ENCODE measurements at places on chromosomes 1 and 21.

DNA sequence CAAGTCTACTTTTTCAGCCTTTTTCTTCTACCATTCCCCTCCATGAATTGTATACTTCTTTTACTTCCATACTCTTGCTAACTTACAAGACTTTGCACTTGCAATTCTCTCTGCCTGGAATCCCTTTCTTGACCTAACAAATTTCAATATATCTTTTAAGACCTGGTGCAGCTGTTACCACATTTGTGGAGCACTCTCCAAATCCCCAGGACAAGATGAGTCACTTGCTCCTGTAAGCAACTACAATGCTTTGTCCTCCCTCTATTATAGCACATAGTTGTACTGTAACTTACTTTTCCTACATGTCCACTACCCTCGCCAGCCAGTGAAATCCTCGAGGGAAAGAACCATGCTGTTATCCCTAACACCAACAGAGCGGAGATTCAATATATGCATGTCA, 43.1 kb downstream of the WARS2 start:
- DNase-seq = no peak

- no peak for DNase-seq
Measured at GRCh38 chr1:101485712-101486111, 248.9 kb downstream of the S1PR1 start.

DNA sequence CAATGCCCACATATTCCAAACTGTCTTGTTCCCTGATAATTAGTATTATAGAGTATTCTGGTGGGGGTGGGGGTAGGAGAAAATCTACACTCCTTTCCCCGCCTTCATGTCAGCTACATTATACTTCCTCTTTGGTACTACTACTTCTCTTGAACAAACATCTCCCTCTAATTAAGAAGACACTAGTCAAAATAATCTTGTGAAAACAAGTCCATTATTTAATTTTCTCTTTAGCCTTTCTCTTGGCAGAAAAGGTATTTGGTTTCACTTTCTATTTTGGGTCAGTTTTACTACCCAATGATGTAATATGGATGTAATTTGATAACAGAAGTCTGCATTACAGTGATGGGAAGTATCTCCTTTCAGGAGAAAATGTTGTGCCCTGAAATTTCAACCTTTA, 22.5 kb downstream of the NTMT2 start:
- DNase-seq = no peak

GRCh38 chr1:31749785-31750735, 14.1 kb downstream of the ADGRB2 start:
- DNase-seq = no peak

DNA sequence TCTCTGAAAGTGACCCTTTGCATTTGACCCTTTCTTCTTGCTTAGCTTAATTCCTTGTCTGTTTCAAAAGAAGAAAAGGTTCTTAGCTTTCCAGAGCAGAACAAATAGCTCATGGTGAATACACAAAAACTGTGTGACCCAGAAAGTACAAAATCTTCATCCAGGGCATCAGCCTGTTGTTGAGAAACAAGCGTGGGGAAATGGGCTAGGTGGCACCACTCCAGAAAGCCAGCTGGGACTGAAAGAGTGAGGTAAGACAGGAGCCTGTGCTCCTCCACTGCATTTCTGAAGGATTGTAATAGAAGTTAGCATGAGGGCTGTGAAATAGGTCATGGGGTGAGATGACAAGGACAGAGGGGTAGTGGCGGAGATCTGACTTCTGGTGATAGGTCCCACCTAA, 45.8 kb downstream of the CYP2J2 start:
- no peak for DNase-seq

- DNase-seq = no peak
Measured at GRCh38 chr1:181087400-181087901, 1.0 kb upstream of the IER5 start.

DNA sequence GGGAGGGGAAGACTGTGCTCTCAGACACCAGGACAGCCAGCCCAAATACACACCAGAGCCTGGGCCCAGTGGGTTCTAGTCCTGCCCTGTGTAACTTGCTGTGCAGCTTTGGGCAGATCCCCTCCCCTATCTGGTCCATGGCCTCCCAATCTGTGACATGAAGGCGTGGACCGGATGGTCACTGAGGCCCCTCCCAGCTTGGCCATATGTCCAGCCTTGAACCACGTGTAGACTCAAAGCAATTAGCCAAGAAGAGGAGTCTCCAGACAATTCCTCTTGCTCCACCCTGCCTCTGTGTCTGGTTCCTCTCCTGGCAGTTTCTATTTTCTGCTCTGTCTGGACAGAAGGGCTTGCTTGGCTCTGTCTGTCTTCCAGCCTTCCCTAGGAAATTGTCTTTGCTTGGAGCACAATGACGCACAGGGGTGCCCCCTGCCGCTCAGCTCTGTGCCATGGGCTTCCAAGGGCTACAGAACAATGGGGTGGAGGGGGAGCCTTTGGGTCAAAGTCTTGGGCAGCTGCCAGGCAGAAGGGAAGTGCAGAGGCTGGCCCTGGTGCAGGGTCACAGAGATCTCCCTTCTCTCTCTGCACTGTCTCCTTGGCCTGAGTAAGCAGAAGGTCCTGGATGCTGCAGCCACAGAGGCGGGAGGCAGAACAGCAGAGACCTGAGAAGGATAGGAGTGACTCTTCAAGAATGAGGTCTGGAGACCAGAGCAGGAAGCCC, 66.1 kb downstream of the TENT5C start:
- no peak for DNase-seq

- no peak for DNase-seq
Measured at GRCh38 chr21:44006656-44007055, 5.5 kb upstream of the TRAPPC10 start.

DNA sequence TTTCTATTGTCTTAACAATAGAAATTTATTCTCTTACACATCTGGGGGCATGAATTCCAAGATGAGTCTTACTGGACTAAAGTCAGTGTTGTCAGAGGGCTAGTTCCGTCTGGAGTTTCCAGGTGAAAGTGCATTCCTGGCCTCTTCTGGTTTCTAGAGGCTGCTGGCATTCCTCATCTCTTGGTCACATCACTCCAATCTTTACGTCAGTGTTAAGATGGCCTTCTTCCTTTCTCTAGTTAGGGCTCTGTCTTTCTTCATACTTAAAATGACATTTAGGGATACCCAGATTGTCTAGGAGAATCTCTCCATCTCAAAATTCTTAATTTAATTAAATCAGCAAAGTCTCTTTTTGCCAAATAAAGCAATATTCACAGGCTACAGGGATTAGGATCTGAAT, 13.3 kb upstream of the PDC start:
- DNase-seq = no peak

DNA sequence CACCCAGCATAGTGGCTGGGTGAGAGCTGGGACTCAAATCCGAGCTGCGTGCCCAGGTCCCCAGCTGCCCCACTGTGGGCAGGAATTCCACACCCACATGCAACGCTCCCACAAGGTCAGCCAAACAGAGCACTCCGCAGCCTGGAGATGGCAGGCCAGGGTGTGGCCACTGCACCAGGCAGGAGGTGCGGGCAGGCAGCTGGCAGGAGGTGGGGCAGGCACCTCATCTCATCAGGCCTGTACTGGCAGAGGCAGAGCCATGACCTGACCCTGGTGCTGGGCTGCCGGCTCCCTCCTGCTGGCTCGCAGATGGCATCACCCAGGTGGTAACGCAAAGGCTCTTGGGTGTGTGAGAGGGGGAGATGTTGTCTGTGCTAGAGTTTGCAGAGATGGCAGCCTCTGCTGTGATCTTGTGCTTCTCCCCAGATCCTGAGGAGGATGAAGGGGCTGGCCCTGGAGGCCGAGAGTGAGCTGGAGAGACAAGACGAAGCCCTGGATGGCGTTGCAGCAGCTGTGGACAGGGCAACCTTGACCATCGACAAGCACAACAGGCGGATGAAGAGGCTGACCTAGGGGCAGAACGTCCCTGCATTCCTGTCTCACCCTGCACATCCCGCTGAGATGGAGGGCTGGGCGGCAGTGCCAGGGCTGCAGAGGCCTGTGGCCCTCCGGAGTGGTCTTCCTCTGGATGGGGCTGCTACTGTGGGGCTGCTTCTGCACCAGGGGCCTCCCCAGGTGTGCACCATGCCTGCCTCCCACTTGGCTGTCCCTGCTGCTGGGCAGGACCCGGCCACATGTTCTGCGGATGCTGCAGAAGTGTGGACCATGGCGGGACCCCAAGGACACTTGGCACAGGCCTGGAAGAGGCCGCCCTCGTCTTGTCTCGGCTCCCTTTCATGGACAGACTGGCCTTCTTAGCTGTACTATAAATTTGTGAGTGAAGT, 35.1 kb upstream of the PRSS38 start:
- DNase-seq = no peak

DNA sequence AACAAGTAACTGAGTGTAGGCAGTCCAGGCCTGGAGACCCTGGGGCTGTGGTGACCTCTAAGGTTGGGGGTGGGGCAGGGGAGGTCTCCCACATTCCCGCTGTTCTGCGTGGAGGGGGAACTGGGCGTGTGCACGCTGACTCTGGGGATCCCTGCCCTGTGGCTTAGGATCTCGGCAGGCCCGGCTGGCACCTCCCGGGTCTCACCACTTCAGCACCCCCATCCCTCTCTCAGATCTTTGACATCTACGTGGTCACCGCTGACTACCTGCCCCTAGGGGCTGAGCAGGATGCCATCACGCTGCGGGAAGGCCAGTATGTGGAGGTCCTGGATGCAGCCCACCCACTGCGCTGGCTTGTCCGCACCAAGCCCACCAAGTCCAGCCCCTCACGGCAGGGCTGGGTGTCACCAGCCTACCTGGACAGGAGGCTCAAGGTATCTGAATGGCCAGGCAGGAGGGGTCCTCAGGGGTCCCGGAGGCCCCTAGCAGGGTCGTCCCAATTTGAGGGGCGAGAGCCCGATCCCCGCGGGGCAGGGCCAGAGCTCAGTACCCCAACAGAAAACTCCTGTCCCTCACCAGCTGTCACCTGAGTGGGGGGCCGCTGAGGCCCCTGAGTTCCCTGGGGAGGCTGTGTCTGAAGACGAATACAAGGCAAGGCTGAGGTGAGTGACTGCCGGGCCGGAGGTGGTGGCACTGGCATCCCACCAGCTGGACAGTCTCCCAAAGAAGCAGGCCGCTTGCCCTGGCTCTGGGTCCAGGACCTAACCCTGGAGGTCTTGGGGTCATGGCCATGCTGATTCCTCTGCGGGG, 68.7 kb downstream of the TRIM11 start:
- DNase-seq = no peak

DNA sequence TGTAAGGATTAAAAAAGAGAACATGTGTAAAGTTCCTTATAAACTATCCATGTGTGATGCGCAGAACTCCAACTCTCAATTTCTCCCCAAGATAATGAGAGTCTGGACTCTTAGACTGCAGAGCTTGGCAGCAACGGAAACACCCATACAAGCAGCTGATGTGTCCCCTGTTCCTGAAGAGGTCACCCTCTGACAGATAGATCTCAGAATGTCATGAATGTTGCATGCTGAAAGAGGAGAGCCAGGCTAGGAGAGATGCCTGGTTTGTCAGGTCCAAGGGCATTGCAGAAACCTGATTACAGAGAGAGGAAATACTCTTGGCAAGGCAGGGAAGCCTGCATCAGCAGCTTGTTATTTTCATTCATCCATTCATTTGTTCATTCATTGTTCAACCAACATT, 24.2 kb downstream of the MTARC1 start:
- DNase-seq = no peak

DNA sequence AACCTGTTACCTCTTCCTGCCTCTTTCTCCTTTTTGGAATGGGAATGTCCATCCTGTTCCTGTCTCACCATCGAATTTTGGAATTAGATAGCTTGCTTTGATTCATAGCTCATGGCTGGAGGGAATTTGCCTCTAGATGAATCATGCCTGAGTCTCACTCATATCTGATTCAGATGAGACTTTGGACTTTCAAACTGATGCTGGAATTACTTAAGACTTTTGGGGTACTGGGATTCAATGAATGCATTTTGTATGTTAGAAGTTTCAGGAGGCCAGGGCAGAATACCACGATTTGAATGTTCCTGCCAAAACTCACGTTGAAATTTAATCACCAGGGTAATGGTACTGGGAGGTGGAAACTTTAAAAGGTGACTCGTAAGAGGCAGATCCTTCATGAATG, 132.4 kb downstream of the DSCAM start:
- DNase-seq = no peak

DNA sequence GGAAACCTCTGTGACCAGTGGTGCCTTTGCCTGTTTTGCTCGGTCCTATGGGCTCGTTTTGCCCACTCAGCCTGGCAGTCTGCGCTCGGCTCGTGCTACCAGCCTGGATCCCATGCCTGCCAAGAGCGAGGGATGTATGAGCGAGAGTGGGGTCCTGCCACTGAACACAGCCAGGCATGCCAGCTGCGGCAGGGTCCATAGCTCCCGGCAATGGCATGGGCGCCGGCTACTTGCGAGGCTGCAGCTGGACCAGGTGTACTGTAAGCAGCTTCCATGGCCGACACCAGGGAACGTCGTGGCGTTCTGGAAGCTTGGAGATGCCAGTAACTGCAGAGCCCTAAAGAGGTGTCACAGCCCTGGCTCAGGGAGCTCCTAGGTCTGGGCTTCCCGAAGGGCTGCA, 22.4 kb upstream of the TGFB2 start:
- DNase-seq = no peak

GRCh38 chr1:22600817-22601605, 35.4 kb upstream of the C1QA start:
- DNase-seq = no peak

GRCh38 chr1:19289244-19289643, 674 bp upstream of the AKR7A3 start:
- DNase-seq = no peak

DNA sequence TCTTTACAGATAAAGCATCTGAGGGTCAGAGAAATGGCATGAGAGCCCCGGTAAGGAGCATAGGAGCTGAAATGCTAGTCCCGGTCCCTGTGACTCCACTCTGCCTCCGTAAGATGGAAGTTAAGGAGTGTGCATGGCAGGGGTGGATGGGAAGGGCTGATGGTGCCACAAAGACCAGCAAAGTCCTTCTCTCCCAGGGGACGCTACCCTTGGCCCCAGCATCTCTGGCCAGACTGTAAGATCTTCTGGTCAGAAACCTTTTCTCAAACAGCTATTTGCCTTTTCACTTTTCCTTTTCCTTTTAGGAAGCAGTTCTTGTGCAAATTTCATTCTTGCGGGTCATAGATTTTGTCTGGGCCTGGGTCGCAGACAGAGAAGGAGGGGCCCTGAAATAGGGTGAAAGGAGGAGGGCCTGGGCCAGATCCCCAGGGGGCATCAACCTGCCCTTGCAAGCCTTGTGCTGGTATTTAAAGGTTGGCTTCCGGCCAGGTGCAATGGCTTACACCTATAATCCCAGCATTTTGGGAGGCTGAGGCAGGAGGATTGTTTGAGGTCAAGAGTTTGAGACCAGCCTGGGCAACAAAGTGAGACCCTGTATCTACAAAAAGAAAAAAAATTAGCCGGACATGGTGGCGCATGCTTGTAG, 14.4 kb upstream of the EPS8L3 start:
- DNase-seq = no peak

DNA sequence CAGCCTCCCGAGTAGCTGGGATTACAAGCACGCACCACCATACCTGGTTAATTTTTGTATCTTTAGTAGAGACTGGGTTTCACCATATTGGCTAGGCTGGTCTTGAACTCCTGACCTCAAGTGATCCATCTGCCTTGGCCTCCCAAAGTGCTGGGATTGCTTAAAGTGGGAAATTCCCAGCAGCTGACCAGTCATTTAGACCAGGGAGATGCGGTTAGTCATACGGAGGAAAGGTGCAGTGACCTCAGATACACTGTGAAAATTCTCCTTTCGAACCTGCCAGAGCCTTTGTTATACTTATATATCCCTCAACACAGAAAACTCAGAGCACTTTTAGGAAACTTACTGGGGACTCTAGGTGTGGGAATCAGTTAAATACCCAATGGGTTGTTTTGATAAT, 39.6 kb downstream of the MAP10 start:
- DNase-seq = no peak

All from fibroblast of skin of left biceps (primary cell).